ENCODE measurements at places on chromosomes 5 and 9.

DNA sequence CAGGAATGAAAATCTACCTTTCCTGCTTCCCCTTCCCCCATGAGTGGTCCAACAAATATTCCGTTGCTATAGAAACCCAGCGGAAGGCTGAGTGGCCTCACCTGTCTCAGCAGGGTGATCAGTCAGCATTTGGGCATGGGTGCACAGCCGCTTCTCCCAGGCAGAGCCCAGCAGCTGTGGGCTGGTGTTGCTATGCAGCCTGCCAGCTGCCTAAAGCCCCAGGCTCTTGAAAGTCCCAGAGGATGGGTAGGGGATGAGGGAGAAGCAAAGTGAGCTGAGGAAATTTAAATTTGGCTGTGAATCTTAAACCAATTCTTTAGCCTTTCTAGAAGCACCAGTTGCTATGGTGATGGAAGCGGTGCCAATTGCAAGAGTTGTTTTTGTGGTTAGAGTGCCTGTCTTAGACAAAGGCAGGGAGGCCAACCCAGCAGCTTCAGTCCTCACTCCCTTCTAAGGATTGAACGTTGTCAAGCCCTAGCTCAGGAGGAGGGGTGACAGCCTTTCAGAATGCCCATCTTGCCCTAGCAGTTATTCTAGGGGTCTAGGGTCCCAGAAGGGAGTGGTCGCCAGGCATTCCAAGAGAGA lies 151.5 kb upstream of the PITX1 start:
- DNase-seq: no peak

DNA sequence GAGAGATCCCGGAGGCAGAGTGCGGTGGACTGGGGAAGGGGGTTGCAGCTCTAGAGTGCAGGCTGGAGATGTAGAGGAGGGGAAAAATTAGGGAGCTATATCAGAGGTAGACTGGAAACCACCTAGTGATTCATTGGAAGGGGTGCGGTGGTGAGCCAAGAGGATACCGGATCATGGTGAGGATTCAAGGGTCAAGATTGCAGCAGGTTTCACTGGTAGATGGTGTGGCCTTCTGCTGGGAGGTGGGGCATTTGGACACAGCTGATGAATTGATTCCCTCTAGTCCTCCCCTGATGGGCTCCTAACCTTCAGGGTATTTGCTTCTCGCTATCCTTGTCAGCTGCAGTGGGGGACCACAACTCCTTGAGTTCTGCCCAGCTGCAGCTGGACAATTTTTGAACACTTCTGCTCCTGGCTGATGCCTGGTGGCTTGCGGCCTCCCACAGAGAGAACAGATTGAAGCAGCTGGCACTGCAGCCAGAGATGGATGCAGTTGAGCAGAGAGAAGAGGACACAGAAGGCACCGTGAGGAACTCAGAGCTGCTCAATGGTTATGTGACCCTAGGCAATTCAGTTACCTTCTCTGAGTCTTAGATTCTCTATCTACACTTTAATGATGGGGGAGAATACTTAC lies 134.4 kb upstream of the ABCA1 start:
- DNase-seq: no peak

- no peak for DNase-seq
Observed at GRCh38 chr5:115423541-115423940, 121.0 kb downstream of the FEM1C start.

GRCh38 chr9:112771359-112772214 lies 21.0 kb downstream of the SNX30 start:
- no peak for DNase-seq

DNA sequence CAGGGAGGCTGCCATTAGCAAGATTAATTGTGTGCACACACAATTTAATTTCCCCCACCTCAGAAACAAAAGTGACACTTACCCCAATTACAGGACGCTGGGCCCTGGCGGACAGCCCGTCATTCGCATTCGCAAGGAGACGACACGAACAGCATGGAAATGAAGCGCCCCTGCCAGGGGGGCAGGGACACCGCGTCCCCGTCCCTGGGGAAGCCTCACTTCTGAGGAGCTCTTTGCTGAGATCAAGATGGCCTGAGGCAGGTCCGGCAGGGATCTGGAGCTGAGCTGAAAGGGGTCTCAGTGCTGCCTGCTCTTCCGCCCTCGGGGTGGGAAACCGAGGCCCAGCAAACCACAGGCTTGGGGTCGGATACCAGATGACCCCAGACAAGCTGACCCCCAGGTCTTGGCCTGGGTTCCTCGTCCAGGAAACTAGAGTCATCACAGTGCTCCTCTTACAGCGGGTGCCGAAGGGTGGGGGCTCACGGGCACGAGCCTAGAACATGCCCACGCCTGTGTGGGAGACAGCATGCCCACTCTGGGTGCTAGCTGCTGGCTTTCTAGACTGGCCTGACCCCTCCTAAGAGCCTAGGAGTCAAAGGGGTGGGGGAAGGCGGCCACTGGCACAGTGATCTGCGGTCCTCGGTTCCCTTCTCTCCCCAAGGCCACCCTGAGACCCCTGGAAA lies 103.2 kb downstream of the VAV2 start:
- DNase-seq: no peak

DNA sequence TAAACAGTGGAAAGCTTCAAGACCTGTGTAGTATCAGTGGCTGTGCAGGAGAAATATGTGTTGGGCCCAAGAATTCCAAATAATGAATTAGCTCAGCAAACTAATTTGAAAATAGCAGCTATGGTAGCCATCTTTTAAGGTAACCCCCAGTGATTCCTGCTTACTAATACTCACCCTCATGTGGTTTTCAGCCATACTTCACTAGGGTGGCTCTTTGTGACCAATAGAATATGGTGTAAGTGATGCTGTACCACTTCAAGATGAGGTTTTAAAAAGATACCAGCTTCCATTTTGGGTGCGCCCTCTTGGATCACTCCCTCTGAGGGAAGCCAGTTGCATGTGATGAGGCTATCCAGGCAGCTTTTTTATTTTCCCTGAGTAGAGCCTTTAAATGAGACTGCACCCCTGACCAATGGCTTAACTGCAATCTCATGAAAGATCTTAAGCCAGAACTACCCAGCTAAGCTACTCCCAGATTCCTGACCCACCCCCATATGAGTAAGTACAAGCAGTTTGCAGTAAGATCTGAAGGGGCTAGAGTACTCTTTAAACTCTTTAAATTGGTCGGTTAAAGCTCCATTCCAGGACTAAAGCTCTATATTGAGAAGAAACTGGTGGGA lies 58.3 kb downstream of the UHRF2 start:
- DNase-seq: no peak

GRCh38 chr5:92687821-92688722 lies 892.9 kb downstream of the NR2F1-AS1 start:
- DNase-seq: no peak

DNA sequence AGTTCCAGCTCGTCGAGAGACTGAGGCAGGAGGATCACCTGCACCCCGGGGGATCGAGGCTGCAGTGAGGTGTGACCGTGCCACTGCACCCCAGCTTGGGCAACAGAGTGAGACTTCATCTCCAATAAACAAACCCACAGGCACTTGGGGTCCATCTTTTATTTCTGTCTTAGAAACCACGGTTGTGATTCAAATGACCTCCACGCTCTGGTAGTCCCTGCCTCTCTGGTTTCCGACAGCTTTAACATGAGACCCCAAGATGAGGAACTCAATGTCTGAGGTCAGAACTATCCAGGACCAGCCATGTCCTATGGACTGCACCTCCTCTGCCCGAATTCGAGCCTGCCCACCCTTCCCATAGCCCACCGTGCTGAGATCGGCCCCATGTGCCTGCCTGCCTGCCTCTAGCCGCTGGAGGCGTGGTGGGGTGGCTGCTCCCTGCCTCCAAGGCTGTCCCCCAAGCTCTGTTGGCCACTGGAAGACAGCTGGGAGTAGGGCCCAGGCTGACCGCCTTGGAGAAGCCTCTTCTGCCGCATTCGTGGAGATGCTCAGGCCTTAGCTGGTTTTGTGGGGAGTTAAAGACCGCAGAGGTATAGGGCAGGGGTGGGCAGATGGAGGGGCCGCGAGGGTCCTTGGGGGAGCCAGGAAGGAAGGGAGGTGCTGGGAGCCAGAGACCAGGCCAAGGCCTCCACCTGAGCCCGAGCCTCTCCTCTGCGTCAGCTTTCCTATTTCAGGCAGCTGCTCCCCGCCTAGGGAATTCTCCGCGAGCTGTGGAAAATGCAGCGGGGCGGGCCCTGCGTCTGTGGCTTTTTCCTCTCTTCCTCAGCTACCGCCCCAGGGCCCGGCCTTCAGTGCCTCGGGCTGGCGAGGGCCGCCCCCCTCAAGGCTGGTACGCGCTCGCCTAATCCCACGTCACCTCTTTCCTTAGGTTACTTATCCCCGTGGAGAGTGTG lies 6.9 kb upstream of the WDR5 start:
- DNase-seq: no peak

GRCh38 chr5:110769000-110769681 lies 30.3 kb downstream of the SLC25A46 start:
- DNase-seq: no peak

- no peak for DNase-seq
Observed at GRCh38 chr5:15393146-15393545, 106.8 kb upstream of the FBXL7 start.

DNA sequence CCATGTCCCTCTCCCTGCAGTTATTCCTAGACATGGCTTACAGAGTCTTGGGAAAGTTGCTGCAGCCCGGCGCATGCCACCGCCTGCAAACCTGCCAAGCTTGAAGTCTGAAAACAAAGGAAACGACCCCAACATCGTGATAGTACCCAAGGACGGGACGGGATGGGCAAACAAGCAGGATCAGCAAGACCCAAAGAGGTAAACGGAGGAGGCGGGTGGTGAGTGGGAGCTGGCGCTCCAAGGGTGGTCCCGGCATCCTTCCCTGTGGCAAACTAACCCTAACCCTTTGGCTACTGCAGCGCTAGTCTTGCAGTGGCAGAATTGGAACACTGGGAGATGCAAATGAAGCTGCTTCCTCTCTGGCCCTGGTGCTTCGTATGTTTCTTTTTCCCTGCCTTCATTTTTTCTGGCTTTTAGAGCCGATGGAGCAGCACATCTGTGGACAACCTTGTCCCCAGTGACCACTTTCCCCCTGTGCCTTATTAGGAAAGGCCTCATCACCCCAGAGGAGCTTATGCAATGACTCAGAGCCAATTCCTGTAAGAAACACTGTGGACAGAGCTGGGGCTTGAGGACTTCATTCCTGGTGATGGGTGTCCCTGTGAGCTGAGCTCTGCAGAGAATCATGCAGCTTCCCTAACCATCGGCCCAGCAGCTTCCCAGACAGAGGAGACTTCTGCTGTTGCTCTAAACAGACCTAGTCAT lies 38.9 kb downstream of the PRRC2B start:
- no peak for DNase-seq

DNA sequence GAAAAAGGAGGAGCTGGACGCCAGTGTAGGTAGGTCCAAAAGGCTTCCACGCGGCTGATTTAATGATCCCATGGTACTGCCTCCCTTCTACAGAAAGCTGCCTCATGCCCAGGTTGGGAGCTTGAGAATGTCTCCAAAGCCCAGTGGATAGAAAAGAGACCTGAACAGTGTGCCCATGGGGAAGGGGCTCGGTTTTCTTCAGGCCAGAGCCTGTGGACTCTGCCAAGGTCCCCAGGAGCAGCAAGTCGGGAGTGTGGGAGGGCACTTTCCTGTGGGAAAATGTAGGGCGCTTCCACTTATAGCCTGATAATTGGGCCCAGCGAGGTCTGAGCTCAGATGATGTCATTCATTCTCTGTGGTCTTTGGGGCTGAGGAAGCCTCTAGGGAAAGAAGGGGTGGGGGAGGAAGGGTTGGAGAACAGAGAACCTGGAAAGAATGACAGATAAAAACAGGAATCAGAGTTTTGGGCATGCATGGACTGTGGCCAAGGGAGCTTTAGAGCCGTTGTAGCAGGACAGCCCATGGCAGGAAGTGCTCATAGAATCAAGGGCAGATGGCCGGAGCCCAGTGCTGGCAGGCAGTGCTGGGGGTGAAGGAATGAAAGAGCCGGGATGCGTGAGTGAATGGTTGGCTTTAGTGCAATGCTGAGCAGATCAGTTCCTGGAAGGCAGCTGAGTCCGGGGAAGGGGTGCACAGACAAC lies 42.5 kb upstream of the SH3PXD2B start:
- DNase-seq: no peak

GRCh38 chr9:76624391-76625048 lies 139.7 kb upstream of the PCA3 start:
- no peak for DNase-seq

DNA sequence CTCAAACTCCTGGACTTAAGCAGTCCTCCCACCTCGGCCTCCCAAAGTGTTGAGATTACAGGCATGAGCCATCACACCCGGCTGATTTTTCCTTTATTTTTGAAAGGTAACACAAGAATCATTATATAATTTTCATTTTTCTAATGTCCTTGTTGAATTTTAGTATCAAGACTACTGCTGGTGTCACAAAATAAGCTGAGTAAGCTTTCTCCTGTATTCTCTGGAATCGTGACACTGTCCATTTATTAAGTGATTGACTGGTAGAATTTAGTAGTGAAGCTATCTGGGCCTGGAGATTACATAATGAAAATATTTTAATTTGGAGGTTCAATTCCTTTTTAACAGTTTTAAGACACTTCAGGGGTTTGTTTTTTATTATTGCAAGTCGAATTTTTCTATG lies 9.5 kb downstream of the CDK20 start:
- no peak for DNase-seq

GRCh38 chr9:84261070-84261746 lies 79.3 kb downstream of the SLC28A3 start:
- DNase-seq: no peak

DNA sequence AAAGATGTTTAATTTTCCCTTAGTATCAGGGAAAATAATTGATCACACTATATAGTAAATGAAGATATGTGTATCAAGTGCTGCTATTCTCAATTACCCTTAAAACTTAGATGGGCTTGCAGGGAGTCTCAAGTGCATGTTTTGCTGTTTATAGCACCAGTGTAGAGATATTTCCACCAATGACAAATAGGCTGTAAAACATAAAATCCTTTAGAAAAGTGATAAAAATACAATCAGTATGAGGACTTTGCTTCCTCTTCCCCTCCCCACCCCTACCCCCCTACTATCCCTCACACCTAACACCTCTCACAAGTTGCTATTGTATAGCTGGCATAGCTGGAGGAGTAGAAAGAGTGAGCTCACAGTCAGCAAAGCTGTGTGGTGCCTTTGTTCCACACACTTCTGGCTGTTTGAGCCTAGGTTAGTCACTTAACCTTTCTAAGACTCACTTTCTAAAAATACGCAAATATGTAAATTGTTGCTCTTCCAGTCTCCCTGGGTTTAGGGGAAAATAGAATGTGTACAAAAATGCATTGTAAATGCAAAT lies 93.1 kb downstream of the PDE4D start:
- DNase-seq: no peak

GRCh38 chr5:56479126-56479525 lies 246.0 kb upstream of the ANKRD55 start:
- DNase-seq: no peak

GRCh38 chr9:18111146-18111545 lies 362.8 kb upstream of the ADAMTSL1 start:
- DNase-seq: no peak

GRCh38 chr5:78747705-78748359 lies 99.3 kb upstream of the LHFPL2 start:
- no peak for DNase-seq

- DNase-seq: no peak
Observed at GRCh38 chr5:74492230-74492629, 148.3 kb downstream of the ENC1 start.

GRCh38 chr5:37900692-37901091 lies 60.9 kb upstream of the GDNF start:
- no peak for DNase-seq

- no peak for DNase-seq
Observed at GRCh38 chr9:33677961-33678360, 117.4 kb upstream of the PRSS3 start.
